Ovary (tissue), 10 donors: ENCODE measurements at places on chromosomes 11 and 22. TPM values are rescaled to one million over a fixed set of nuclear protein-coding genes. Genes with fewer than 3 reads are reported as not detected.

The BIRC3 gene
- 1.9 TPM for polyA plus RNA-seq

DNA sequence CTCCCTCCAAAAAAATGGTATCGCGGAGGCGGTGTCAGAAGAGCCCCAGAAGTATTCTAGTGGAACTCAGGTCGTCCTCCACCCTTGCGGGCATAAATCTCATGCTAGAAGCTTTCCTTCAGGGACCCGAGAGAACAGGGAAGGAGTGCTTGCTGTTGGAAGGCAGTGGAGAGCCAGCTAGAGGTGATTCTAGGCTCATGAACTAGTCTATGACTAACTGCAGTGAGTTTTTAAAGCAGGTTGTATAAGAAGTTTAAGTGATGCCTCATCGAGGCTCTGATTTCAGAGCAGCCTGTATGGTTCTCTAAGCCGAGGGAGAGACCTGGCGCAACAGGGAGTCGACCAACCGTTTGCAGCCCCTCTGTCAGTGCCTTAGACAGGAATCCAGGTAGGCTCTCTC, 85.7 kb downstream of the TBC1D22A start:
- no peak for DNase-seq

The PKP3 gene
- not detected for polyA plus RNA-seq

GRCh38 chr11:5300251-5300650, 1.5 kb downstream of the OR51B4 start:
- DNase-seq: no peak

DNA sequence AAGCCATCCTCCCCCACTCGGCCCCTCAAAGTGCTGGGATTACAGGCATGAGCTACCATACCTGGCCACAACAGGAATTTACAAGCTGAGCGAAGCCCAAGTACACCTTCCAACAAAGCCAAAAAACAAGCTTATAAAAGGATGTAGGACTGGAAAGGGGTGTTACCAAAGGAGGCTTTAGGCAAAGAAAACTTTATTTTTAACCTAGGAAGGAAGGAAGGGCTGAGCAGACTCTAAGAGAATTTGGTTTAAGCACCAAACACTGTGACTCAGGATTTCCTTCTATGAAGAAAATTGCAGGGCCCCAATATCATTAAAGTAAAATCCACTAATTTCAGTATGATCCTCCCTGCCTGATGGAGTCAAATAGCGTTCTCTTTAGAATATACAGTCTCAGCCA, 12.1 kb downstream of the DENND5A start:
- DNase-seq: no peak

The WNT11 gene
- polyA plus RNA-seq: 1.1 TPM

- no peak for DNase-seq
Measured at GRCh38 chr22:35363566-35364086, 17.3 kb upstream of the HMOX1 start.

DNA sequence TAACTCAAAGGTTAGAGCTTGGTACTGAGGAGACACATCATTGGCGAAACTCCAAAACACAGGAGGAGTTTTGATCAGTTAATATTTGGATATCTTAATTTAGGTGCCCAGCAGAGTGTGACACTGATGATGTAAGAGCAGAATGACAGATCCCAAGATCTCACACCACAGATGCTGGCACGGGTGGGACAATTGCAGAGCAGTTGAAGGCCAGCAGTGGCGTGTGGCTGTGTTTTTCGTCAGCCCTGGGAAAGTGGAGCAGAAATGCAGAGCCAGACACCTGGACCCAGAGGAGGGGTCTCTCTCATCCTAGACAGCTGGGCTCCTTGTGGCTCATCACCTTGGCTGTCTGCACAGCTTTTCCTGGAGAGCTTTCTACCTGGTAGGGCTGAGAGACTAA, 59.7 kb upstream of the CTTN start:
- no peak for DNase-seq

The NAALADL1 gene
- 33.2 TPM for polyA plus RNA-seq

- no peak for DNase-seq
Measured at GRCh38 chr22:32444068-32444467, 20.2 kb downstream of the BPIFC start.

- DNase-seq: no peak
Measured at GRCh38 chr11:1457326-1457680, 29.3 kb downstream of the MOB2 start.

The OR52I2 gene
- not detected for polyA plus RNA-seq

The ARL14EP gene
- 27.7 TPM for polyA plus RNA-seq

- DNase-seq: no peak
Measured at GRCh38 chr11:130737041-130737830, 179.0 kb downstream of the SNX19 start.

DNA sequence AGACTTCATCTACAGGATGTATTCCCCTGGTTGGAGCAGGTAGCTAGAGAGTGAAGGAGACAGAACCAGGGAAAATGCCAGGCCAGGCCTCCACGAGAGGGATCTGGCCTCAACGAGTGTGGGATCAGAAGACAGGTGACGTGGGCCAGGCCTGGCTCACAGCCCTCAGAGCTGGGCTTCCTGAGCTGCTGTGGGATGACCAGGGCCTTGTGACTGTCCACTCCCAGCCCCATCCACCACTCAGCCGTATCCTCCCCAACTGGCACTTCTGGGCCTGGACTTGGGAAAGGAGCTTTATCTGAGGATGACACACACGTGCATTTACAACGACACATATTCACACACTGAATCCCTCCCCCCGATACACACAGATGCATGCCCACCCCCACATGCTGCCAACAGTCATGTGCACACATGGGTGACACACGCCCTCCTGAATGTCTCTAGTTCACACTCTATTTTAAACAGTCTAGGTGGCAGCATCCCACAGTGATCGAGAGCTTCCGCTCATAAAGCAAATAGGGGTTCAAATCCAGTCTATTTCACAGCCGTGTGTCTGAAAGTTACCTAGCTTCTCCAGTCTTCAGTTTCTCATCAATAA, 93.1 kb downstream of the TP53I11 start:
- no peak for DNase-seq

GRCh38 chr11:34626393-34626792, 5.5 kb downstream of the EHF start:
- DNase-seq: no peak

The ADORA2A gene
- 2.2 TPM for polyA plus RNA-seq

DNA sequence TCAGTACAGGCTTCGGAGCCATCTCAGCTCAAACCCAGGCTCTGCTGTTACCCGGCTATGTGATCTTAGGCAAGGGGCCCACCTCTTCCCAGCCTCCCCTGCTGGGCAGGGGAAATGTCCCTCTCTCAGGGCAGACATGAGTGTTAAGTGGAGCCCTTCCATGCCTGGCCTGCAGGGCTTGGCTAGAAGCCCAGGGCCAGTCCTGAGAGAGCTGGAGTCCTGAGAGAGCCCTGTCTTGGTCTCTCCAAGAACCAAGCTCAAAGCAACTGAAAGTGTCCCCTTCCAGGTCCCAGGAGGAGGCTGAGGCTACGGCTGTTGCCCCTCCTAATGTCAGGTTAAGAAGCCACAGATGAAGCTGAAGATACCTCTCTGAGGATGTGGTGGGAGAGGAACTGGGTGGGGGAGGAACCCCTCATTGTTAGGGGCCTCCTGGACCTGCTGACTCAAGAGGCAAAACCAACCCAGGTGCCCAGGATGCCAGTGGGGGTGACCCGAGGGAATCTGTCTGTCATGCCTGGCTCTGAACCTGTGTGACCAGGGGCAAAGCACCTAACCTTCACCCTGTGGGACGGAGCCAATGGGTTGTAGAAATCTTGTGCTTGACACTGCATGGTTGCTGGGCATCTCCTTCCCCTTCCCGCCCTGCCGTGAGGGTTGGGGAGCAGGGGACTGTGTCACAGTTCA, 4.2 kb downstream of the ZP1 start:
- no peak for DNase-seq

The OR8B8 gene
- polyA plus RNA-seq: not detected
